ENCODE measurements at places on chromosomes 2 and 18.
A peak's percentile ranks its signal among the peaks of the same experiment; 100 is the strongest.

- DNase-seq = no peak
These were observed 275.2 kb downstream of the AGAP1 start for GRCh38 chr2:235769046-235769445.

DNA sequence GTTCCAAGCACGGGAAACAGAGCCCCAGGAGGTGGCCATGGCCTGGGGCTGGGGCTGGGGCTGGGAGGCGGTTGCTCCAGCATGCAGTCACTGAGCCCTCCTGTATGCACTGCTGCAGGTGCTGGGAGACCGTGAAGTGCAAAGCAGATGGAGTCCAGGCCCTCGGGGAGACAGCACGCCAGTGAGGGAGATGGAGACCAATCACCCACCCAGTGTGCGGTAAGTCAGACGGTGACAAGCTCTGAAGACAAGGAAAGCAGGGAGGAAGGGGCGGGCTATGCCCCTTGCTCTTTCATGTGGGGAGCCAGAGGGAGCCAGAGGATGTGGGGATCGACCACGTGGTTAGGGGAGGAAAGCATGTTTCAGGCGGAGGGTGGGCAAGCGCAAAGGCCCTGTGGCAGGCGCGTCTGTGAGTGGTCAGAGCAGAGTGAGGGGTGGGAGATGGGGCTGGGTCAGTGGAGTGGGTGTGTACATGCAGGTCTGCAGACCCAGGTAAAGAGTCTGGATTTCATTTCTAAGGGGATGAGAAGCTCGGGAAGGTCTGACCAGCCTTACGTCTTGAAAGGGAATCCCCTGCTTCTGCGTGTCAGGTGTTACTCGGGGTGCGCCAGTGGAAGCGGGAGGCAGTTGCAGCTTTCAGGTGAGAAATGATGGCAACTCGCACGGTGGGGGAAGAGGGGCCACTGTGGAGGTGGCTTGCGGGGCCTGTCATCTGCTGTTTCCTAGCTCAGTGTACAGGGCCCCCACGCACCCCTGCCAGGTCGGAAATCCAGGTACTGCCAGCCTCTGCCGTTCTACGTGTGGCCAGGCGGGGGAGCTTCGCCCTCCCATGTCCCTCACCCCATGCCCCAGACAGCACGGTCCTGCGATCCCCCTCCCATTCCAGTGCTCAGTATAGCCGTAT lies 19.4 kb downstream of the RRM2 start:
- no peak for DNase-seq

DNA sequence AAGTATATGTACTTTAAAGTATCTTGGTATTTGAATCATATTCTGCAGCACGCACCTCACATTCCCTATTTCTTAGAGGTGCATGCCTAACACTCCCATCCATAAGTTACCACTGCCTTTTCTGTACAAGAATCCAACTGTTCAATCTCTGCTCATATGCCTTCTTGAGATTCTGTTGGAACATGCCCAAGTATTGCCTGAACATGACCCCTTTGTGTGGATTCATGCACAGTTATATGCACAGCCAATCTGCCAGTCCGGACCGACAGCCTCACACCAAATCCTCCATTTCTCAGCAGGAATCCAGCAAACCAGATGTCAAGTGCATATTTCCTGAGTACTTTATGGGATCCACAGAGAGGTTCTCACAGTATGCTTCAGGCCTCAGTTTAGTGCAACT lies 222.0 kb downstream of the TMEM182 start:
- no peak for DNase-seq

- no peak for DNase-seq
These were observed 83.1 kb upstream of the RBM44 start for GRCh38 chr2:237715459-237715947.

DNA sequence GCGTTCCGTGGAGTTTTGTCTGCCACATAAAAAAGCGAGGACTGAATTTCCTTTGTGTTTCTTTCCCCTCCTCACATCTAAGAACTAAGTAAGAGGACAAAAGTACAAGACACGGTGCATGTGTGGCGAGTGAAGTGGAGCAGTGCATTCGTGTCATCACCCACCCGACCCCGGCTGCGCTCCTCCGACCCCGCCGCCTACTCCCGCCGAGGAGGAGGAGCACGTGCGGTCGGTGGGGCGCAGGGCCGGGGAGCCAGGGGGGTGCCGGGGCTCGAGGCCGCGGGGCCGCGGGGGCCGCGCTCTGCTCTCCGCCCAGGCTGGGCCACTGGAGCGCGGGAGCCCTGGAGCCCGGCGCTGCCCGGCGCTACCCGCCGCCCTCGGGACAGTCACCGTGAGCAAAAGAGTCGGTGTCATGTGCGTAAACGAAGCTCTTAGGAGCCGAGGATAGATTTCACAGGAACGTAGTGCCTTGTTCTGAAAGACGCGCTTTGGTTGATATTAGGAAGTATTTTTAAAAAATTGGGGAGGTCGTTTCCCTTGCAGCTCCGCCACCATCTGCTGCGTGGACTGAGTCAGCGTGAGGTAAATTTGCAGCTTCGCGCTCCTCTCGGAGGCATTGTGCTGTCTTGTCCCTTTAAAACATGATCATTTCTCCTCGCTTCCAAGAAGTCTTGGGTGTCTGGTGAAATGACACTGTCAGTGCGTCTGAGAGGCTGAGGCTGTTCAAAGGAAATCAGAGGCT lies 11.0 kb downstream of the TBR1 start:
- DNase-seq = no peak

GRCh38 chr18:5709476-5710095 lies 165.8 kb upstream of the EPB41L3 start:
- DNase-seq = no peak

GRCh38 chr2:36277146-36277808 lies 78.3 kb upstream of the CRIM1 start:
- DNase-seq = no peak

DNA sequence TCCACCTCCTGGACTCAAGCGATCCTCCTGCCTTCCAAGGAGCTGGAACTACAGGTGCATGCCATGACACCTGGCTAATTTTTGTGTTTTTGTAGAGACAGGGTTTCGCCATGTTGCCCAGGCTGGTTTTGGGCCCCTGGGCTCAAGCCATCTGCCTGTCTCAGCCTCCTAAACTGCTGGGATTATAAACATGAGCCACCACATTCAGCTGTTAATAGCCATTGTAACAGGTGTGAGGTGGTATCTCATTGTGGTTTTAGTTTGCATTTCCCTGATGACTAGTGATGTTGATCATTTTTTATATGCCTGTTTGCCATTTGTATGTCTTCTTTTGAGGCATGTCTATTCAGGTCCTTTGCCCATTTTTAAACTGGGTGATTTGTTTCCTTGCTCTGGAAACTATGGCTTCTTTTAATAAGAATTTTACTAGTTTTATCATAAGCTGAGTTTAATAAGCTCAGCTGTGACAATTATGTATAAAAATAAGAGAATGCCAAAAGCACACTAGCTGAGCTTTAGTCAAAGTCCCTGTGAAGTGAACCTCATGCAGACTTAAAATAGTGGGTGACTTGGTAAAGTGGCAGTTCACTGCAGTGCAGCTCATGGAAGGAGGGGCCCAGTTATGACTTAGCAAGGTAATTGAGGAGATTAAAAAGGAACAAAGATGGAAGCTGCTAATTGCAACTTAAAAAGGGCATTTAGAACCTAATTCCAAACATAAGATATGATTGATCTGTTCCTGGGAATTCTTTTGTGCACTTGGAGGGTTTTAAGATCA lies 465.1 kb downstream of the TGIF1 start:
- no peak for DNase-seq

GRCh38 chr2:23286758-23287704 lies 97.9 kb upstream of the KLHL29 start:
- DNase-seq = no peak

- no peak for DNase-seq
These were observed 227.6 kb downstream of the ASXL3 start for GRCh38 chr18:33805592-33805991.

- DNase-seq = no peak
These were observed 50.2 kb upstream of the CTAGE1 start for GRCh38 chr18:22467760-22468553.

DNA sequence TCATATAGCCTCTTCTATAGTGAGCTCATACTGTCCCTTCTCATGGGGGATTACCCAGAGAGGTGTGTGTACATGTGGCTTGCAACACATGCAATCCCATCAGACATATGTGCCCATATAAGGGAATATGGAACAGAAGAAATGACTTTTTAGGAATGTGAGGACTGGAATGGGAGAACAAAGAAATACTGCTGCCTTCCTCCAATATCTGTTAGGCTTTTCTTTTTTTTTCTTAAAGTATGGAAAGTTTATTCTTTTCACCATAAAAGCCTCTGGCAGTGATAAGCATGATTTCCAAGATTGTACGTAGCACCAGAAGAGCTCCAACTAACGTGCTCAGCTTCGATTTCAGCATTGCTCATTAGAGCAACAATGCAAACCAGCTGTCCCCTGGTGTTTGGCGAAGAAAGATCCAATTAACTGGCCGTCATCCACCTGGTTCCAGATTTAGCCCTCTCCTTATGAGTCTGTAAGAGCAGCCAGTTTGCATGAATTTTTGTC lies 113.6 kb downstream of the ADCYAP1 start:
- no peak for DNase-seq

GRCh38 chr2:42567806-42568400 lies 529 bp upstream of the MTA3 start:
- DNase-seq = no peak

- no peak for DNase-seq
These were observed 9.2 kb downstream of the GRP start for GRCh38 chr18:59229191-59229590.

GRCh38 chr18:58161659-58162058 lies 117.6 kb downstream of the NEDD4L start:
- DNase-seq = no peak

DNA sequence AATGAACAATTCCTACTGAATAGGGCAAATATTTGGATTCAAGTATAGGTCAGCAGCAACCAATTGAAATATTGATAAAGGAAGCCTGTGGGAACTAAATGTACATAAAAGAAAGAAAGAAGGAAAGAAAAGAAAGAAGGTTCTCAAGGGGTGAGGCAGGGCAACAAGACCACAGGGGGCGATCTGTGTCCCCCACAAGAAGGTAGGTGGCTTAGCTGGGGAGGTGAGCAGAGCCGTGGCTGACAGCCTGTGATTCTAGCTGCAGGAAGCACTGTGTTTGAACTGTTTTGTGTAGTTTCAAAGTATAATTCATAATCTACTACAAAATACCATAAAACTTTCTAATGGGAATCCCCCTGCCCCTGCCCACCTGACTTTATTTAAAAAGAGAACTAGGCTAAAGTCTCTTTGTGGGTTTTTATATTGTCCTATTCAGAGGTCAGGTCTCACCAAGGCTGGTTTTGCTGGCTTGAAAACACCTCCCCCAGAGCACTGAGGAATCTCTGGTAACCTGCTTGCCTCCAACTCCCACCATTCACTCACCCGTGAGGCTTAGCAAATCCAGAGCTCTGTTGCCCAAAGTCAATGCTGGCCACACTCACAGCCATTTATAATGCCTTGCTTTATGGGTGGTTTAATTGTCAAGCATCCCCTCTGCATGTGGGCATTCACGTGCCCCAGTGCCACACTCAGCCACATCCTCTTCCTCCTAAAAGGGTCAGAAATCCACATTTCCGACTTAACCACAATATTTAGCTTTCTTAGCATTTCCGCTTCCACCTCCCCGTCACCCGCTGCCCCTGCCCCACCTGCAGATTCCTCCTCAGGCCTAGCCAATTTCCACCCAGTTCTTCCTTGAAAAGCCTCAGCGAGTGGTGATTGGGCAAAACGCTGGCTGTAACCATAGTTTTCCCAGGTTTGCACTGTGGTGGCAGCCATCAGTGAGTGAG lies 36.4 kb upstream of the LMAN1 start:
- no peak for DNase-seq

DNA sequence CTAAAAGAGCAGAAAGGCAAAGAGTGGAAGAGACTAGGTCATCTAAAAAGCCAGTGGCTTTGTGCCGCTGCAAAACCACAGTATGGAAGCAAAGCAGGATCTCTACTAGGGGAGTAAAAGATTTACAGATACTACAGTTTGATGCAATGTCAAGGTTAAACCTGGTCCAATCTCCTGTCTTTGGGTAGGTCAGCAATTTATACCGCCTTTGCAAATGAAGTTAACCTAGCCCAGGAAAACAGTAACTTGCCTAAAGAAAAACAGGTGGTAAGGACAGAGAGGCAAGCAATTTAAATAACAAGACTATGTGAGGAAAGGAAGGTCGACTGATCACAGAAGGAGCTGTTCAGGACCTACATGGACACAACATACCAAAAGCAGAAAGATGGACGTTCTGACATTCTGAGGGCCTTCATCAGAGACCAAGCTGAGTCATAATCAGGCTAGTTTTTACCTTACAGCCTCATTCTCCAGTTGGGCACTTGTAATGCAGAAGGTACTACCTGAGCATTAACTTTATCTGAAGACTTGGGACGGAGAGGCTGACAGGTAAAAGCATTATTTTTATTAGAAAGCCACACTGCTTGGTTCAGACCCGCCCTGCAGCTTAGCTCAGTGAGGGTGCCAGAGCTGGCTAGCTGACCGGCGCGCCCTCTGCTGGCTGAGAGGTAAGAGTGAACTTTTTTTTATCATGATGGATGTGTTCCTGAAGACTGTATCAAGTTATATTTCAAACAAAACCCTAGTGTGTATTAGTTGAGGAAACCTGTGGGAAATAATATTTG lies 15.9 kb downstream of the CDKL4 start:
- peak; percentile 50 for DNase-seq

GRCh38 chr2:215728504-215729065 lies 284.8 kb downstream of the MREG start:
- no peak for DNase-seq

GRCh38 chr2:28286678-28287077 lies 106.0 kb upstream of the FOSL2 start:
- DNase-seq = no peak

DNA sequence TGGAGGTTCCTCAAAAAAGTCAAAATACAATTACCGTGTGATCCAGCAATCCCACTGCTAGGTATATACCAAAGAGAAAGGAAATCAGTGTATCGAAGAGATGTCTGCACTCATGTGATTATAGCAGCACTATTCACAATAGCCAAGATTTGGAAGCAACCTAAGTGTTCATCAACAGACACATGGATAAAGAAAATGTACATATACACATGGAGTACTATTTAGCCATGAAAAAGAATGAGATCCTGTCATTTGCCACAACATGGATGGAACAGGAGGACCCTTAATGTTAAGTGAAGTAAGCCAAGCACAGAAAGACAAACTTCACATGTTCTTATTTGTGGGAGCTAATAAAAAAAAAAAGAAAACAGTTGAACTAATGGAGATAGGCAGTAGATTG lies 78.7 kb downstream of the DGKD start:
- no peak for DNase-seq

DNA sequence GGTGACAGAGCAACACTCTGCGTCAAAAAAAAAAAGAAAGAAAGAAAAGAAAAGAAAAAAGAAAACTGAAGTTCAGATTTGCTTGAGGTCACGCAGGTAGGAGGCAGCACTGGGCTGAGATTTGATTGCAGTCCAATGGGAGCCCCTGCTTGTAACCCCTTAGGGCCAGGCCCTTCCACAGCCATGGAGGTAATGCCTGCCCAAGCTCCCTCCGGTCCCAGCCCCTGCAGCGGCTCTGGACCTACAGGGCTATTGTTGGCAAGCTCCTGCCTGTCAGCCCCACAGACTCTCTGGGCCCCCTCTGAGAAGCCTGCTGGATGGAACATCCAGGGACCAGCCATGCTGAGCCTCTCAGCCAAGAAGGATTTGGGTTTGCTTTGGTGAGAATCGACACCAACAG lies 12.2 kb downstream of the ZFP36L2 start:
- no peak for DNase-seq

GRCh38 chr18:26741048-26741447 lies 124.5 kb downstream of the AQP4 start:
- no peak for DNase-seq

All from activated naive CD4-positive, alpha-beta T cell (primary cell).